ENCODE measurements at places on chromosomes 7 and 10.

GRCh38 chr7:354597-355470, 64.9 kb downstream of the FOXL3 start:
- DNase-seq = no peak

DNA sequence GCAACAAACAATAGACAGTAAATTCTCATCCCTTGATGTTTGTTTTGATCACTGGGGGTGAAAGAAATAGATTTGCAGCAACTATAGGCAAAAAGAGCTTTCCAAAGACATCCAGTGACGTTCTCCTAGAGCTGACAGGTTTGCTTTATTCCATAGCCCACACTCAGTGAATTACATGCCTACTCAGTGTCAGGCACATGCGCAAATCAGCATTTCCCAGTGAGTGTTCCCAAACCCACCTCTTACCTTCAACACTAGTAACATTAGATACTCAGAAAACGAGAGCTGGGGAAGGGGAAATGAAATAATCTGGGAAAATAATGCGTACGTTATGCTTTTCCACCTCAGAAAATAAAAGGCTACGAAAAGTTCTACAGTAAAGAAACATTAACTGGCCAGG, 144.1 kb downstream of the CPEB3 start:
- DNase-seq = no peak

GRCh38 chr7:114418117-114418516, 3.5 kb downstream of the FOXP2 start:
- DNase-seq = no peak

DNA sequence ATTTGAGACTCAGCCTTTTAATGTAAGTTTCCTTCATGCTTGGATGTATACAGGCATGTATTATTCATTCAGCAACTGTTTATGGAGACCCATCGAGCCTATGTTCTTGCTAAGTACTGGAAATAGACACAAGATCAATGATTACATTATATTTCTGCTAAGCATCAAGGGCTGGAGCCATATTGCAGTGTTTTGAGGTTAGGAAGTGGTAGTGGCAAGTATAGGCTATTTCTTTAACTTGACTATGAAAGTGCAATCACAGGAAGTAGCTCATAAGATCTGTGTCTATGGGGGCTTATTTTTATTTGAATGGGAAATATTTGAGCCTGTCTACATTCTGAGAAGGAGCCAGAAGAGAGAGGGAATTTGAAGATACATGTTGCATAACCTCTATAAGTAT, 123.8 kb downstream of the HDAC9 start:
- DNase-seq = no peak

- no peak for DNase-seq
Measured at GRCh38 chr7:87223666-87224065, 4.1 kb upstream of the TMEM243 start.

DNA sequence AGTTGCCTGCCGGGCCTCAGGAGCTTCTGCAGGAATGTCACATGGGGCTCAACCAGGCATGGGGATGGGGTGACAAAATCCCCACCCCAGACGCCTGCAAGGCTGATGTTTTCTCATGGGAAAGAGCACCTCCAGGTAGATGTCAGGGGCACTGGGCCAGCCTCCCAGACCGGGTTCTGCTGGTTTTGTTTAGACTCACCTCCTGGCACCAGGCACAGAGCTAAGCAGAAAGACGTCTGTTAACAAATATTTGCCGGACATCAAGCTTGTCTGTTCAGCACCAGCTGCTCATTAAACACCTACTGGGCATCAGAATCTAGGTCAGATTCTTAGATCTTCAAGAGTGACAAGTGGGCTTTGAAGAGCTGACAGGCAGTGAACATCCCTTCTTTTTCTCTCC, 34.9 kb upstream of the TCERG1L start:
- no peak for DNase-seq

- no peak for DNase-seq
Measured at GRCh38 chr10:132257271-132257670, 50.5 kb downstream of the STK32C start.

- DNase-seq = no peak
Measured at GRCh38 chr10:71735709-71736569, 16.4 kb upstream of the C10orf105 start.
